Body of pancreas (tissue), 4 donors: ENCODE measurements at places on chromosomes 5 and 9.

- no peak for DNase-seq
These were observed 113.6 kb downstream of the DEPDC1B start for GRCh38 chr5:60586307-60586901.

DNA sequence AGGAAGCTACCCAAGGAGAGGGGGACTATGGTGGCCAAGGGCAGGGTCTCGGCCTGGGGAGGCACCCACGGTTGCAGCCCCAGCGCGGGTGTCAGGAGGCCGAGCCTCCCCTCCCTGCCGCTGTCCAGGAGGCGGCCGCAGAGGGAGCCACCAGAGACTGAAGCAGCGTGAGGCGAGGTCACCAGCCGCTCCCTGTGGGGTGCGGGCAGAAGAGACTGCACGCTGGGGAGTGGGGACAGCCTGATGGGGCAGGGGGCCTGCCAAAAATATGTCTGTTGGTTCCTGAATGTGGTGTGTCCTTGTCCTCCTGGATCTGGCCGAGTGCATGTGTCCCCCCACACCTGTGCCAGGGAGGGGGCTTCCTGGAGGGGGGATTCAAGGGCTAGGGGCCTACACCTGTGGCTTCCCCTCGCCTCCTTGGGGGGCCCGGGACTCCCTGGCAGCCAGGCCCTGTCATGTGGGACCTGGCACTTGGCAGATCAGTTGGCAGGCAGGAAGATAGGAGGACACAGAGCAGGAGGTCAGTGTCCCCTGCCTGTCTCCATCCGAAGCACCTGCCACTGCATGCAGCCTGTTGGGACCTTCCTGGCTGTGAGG lies 131.2 kb downstream of the DAB2IP start:
- no peak for DNase-seq

- DNase-seq: no peak
These were observed 25.2 kb downstream of the ANKRA2 start for GRCh38 chr5:73540192-73540591.

GRCh38 chr5:148107608-148108007 lies 43.8 kb downstream of the SPINK5 start:
- DNase-seq: no peak

DNA sequence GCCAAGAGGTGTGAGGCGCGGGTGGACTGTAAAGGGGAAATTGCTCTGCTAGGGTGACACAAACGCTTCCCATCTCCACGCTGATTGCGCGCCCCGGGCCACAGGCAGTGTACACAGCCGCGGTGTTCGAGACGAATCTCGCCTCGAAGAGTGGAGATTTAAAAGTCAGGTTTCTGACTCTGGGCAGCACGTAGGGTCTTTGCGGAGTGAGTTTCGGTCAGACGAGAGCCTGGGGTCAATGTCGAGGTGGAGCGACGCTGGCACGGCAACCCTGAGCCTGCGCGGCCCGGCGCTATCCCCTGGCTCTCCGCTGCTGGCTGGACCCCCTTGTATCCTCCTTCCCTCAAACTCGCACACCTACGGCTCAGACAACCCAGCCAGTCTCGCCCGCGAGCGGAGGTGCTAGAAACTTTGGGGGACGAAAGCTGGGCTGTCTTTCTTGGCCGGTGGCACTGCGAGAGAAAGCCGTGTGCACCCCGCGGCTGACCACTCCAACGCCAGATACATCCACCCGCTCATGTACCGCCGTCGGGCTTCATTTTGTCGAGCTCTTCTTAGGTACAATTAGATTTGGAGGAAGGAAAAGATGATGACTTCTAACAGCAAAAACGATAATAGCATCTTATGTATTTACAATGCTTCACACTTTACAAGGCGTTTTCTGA lies 5.4 kb upstream of the FOXB2 start:
- DNase-seq: no peak

- DNase-seq: no peak
These were observed 139.6 kb downstream of the YIPF5 start for GRCh38 chr5:144030904-144031303.

DNA sequence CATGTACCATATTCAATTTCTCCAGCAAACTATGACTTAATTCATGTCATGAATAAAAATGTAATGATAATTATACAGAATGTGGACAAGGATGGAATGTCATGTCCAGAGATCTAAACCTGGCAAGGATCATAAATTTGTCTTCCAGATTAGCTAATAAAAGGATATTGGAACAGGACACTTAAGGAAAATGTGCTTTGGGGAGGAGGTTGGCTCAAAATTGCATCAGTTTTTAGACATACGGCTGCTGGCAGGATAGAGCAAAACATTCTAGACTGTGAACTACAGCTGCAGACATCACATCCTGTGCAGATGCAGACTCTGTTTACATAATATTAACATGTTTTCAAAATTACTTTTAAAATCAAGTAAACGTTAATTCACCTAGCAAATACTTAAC lies 248.4 kb downstream of the TLR4 start:
- no peak for DNase-seq

GRCh38 chr5:150636391-150637244 lies 3.8 kb upstream of the SYNPO start:
- peak; percentile 64 for DNase-seq

DNA sequence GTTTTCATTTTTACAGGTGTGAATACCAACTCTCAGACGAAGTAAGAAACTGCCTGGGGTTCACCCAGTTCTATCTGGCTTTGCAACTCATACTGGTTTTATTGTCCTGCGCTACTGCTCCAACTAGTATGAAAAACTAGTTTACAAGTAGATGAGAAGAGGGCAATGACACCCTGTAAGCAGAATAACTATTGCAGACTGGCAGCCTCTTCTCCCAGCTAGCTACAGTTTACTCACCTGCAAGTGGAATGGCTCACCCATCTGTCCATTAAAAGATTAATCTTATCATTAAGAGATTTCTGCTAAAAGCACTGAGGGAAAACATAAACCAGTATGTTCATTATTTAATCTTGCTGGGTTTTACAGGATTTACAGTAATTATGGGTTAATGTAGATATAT lies 113.4 kb downstream of the FRMD3 start:
- DNase-seq: no peak

DNA sequence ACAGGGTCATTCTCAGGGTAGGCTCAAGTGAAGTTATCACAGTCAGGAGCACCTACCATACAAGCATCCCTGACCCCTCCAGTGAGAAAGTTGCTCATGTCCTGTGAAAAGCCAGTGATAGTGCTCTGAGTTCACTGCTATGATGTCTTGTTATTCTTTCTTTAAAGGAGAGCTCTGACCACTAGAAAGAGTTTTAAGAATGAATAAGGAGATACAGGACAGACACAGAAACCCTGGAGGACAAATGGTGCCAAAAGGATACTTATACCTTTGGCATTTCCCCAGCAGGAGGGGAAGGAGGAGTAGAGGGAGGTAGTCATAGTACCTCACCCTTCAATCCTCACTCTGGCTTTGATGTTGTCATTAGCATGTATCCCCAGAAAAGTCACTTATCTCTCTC lies 84.0 kb upstream of the AGXT2 start:
- DNase-seq: no peak

GRCh38 chr5:74289691-74290090 lies 350.8 kb downstream of the ENC1 start:
- DNase-seq: no peak

- DNase-seq: no peak
These were observed 44.3 kb downstream of the GLRA1 start for GRCh38 chr5:151880324-151880723.

GRCh38 chr5:101393795-101394450 lies 490.8 kb upstream of the ST8SIA4 start:
- DNase-seq: no peak

DNA sequence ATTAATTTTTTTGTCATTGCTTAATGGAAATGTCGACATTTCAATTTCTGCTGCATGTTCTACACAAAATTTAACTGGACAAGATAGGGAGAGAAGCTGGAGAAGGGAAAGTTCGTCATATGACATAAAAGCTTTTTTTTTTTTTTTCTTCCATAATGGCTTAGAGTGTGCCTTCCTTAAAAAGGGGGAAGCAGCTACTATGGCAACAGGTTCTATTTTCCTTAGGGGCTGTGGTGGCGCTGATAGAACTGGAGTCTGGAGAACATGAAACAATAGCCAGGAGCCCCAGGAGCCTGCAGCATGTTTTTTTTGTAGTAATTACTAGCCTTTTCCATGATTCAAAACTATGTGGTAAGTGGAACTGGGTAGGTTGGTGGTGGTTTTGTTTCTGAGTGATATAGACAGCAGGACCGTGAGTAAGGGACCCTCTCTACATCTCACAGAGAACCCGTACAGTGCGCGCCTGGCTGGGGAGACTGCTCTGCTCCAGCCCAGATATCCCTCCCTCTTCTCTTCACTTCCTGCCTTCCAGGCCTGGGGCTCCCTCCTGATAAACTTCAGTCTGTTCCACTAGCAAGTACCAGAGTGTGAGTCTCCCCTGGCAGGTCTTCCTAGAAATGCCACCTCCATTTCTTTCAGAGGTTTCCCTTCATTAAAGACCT lies 301.6 kb downstream of the NR3C1 start:
- DNase-seq: no peak

DNA sequence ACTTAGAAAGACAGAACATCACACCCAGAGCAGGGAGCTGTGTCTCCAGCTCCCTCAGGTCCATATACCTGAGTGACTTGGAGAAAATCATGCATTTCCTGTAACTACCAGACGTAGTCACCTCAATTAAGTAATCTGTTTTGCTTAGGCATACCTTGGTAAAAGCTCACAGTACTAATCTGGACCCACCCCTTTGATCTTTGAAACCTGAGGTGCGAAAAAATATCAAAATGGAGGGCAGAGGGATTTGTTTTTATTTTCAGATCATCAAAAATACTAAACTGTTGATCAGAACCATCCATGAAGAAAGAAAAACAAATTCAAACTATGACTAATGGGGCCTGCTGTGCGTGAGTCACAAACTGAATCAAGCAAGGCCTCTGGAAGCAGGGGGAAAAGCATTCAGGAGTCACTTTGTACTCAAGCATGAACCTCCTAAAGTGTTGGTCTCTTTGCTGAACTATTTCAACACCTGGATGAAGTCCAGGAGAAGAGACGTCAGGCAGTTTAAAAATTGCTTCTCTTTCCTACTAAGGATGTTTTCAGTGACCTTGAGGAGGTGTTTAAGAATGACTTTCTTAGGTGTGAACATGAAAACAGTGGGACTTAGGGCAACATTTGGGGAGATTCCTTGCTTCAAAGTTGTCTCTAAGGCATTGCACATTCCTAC lies 76.3 kb downstream of the MUSK start:
- peak; percentile 30 for DNase-seq

GRCh38 chr5:127705120-127705892 lies 2.1 kb downstream of the CCDC192 start:
- no peak for DNase-seq

GRCh38 chr5:34957857-34958690 lies 28.7 kb downstream of the DNAJC21 start:
- peak; percentile 17 for DNase-seq

DNA sequence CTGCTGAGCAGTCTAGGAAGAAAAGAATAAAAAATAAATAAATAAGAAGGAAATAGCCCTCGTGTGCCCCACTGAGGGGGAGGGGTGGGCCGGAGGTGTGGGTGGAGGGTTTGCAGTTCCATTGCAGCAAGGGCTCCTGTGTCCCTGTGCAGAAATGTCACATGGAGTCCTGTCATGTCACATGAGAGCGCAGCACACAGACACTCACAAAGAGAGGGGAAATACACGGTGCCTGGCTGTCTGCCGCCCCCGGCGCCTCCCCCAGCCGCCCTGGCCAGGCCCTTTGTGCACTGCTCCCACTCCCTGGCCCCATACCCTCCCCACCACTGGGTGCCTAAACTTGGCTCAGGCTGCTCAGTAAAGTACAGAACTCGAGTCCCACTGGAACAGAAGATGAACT lies 55.6 kb upstream of the SPTLC1 start:
- DNase-seq: no peak

DNA sequence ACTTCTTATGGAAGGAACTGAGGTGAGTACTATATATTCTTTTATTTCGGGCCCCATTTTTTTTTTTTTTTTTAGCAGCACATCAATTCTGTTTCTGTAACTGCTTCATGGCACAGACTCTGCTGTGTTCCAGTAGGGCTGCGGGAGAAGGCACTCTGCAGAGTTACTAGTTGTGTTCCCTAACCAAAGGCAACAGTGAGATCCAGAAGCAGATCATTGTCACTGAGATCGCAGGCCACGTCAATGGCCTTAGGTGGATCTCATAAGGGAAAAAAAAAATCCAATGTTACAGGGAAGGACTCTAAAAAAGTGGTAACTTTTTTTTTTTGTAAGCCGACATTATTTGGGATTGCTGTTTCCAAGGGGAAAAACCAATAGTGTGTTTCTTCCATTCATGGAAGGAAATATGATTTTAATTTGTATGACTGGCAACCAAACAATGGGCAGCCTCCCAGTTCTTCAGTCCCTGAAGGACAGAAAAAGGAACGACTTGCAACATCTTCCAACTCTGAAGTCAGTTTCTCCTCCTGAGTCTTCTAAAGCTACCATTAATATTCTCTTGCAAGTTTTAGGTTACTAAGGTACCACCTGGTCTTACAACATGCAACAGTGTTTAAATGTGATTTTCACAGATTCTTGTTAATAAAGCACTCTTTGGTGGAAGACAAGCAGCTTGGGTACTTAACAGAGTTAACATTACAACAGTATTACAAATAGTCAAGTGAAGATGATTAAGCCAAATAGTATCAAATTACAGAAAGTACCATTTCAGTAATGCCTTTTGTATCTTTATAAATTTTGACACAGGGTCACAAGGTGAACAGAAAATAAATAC lies 52.8 kb downstream of the HABP4 start:
- DNase-seq: no peak

DNA sequence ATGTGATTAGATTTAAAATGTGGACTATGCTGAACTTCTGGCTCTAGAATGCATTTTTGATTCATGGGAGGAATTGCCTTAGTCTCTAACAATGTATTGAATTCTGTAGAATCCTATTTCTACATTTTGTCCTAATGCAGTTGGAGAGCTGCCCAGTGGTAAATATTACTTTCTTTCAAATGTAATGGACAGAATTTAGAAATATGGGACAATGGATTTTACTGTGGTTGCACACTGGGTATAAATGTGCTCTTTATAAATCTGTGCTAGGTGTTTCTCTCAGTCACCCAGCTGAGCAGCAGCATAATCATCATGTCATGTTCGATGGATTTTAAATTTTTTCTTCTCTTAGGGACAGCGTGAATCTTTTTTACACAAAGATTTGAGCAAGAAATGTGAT lies 141.7 kb downstream of the ADGRV1 start:
- no peak for DNase-seq
